Hair follicular keratinocyte (primary cell): ENCODE measurements at places on chromosomes 12 and 14. TPM values are rescaled to one million over a fixed set of nuclear protein-coding genes. Genes with fewer than 3 reads are reported as not detected.

EMP1 gene
- total RNA-seq, result 54.3 and 135 TPM in 2 replicates

OASL gene
- total RNA-seq, result 1.1 TPM in 2 replicates

TBC1D30 gene
- 0.30 and 0.39 TPM in 2 replicates for total RNA-seq

OR4K1 gene
- not detected in 2 replicates for total RNA-seq

GPD1 gene
- total RNA-seq, result 0.08 and 0.39 TPM in 2 replicates

ZNF385A gene
- total RNA-seq, result 25.5 and 37.4 TPM in 2 replicates

TAS2R50 gene
- not detected in 2 replicates for total RNA-seq

PTPRB gene
- total RNA-seq, result 0.42 and 0.78 TPM in 2 replicates

LGMN gene
- total RNA-seq, result 43.6 and 48.8 TPM in 2 replicates

C12orf50 gene
- not detected in 2 replicates for total RNA-seq
